ENCODE measurements at places on chromosomes 7 and 10.

- peak; percentile 9 for DNase-seq
Observed at GRCh38 chr7:107661081-107661864, 645 bp downstream of the SLC26A4 start.

GRCh38 chr10:97497572-97498075 is 598 bp downstream of the MMS19 start:
- peak; percentile 45 for DNase-seq

DNA sequence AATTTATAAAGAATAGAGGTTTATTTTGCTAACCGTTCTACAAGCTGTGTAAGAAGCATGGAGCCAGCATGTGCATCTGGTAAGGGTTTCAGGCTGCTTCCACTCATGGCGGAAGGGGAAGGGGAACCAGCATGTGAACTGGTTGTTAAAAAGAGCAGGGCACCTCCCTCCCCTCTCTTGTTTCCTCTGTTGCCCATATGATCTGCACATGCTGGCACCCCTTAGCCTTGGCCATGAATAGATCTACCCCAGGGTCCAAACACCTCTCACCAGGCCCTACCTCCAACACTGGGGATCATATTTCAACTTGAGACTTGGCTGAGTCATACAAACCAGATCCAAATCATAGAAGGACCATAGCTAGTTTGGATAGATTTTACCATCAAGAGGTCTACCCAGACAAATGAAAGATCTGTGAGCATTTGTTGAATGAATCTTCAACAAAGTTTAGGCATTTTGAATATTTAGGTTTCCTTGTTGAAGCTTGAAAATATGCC is 36.0 kb upstream of the NRP1 start:
- no peak for DNase-seq

DNA sequence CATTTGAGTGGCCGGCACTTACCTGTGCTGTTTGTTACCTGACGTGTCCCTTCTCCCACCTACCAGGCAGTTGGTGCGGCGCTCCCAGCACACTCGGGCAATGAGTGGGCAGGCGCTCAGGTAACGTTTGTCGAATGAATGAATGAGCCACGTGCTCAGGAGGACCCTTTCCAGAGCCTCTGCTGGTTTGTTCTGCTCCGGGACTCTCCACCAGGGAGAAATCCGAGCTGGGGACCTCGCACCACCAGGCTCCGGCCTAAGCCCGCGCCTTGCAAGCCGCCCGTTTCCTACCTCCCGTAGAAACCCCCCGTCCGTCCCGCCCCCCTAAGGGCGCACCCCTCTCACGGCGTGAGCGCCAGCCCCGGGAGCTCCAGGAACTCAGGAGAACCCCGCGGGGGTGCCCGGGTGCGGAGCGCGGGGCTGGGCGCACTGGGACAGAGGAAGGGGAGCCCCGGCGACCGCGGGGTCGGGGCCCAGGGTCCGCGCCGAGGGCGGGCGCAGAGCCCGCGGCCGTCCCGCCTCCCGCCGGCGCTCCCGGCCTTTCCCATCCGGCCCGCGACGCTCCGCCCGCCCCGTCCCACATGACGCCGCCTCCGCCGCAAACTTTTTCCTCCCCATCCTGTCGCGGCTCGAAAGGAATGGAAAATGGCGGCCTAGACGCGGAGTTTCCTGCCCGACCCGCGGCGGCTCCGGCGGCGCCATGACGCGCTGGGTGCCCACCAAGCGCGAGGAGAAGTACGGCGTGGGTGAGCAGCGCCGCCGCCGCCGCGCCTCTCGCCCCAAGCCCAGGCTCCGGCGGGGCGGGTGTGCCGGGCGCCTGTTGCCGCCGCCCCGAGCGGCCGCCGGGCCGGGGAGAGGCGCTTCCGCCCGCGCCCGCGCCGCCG is at the start of gene DOCK1:
DOCK1 (plus strand) TSS at position 611 of the 884 bp plus-strand sequence; CDS start at position 701, 90 bp downstream.
- DNase-seq: no peak

DNA sequence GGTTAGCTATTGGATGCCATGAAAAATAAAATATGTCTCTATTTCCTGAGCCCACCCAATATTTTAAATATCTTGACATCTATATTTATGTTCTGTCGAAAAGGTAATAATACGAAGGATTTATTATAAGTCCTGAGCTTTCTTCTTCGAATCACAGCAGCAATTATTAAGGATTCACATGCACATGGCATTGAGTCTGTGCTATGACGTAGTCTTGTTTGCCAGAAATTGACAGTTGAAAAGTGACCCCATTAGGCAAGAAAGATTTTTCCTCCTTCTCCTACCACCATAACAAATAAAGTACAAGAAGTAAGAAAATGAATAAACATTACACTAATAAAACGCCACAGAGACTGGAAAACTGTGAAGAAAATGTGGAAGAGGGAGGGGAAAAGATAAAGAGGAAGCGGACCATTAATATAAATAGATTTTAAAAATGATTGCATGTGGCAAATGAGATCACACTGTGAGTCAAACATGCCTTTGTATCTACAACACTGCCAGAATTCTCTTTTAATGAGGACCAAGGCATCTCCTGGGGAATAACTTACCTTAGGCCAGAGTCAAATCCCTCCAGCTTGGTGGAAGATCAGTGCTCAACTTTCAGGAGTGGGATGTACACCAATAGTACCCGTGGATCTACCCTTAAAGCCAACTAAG is 21.6 kb downstream of the FZD1 start:
- no peak for DNase-seq

GRCh38 chr7:71665716-71666115 is 533.8 kb downstream of the GALNT17 start:
- no peak for DNase-seq

DNA sequence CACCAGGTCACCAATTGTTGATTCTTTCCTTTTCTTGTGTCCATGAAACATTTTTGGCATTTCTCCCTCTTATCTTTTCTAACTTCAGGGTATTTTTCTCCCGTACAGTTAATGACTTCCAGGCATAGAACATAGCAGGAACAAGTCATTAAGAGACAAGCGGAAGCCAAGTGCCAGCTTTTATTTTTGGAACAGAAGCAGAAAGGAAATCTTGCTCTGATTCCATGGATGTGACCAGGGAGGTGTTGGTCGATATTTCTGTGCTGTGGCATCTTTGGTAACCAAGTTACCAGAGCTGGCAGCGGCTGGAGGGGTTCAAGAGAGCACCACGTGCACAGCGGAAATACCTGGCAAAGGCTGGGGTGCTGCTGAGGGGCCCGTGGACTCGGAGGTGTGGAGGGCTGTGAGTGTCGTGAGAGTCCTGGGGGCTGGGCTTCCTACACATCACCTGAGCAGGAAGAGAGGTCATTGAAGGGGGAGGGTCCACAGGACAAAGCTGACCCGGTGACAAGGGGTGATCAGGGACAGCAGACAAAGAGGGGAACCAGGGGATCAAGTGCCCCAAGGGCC is 1.8 kb downstream of the LLCFC1 start:
- DNase-seq: no peak
